ENCODE measurements at places on chromosomes 1 and 21.
A peak's percentile ranks its signal among the peaks of the same experiment; 100 is the strongest.

DNA sequence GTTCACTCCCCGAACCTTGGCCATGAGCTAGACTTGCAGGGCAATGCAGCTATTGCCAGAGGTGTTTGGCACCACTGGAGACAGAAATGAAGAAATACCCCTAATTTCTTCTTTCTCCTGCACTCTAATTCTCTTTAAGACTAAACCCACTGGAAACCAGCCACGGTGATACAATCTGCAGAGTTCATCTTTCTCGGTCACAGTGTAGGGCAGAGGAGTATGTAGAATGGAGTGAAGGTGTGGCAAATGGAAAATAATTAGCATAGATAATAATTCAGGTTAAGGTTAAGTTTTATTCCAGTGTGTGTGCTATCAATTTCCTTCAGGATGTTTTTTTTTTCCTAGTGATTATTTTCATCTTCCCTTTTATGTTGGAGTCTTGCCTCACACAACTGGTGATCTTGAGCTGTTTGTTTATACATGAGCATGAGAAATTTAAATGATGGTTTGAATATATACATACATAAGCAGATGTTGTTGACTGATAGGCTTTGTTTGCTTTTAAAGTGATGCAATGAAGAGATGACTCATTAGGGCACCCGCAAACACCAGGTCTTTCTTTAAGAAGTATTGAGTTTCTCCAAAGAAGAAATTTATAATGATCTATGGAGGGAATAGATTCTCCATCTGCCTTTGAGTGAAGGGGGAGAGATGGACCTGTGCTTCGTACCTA is 81.9 kb downstream of the SPATA17 start:
- DNase-seq, result no peak

DNA sequence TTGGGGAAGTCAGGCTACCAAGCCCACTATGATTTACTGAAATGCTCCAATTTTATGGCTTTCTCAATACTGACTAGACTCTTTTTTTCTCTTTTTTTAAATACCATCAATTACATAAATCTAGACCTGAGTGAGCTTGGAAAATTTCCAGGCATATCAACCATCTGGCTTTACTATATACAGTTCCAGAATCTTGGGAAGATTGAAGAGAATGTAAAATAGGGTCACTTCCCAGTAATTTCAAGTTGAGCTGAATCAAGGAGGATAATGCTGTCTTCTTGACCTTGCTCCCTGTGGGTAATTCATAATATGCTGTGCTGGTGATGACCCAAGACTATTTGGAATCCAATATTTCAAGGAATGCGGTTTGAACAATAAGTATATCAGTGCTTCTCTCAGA is 108.1 kb downstream of the MAP3K21 start:
- DNase-seq, result peak; percentile 76

DNA sequence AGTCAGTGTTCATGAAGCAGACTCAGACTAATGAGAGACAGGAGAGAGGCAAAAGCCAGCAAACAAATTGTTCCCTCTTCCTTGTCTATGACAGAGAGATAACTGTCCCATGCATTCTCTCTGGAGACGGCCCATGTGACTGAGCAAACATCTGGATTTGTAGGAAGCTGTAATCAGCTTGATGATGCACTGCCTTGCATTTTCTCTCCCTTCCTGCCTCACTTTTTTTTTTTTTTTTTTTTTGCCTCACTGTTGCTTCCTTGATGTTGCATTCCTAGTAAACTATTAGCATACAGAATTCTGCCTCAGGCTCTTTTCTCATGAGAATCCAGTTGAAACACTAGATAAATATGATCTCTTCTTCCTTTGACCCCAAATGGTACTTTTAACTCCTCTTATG is 134.5 kb downstream of the HHIPL2 start:
- no peak for DNase-seq

DNA sequence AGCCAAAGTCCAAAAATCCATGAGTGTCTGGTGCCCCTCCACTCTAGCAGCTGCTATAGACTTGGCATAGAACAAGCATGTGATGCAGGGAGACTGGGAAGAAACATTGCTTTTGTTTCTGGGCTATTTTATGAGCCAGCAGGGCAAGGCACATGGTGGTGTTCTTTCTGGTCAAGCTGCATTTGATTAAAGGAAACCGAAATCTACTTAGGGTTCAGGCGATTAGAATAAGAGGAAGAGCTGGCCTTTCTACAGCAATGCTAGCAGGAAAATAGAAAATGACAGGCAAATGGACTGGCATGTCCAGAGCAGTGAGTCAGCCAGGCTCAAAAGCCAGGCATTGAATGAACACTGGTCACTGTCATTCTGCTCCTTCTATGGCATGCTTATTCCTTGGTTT is 28.5 kb upstream of the ARHGAP29 start:
- no peak for DNase-seq

DNA sequence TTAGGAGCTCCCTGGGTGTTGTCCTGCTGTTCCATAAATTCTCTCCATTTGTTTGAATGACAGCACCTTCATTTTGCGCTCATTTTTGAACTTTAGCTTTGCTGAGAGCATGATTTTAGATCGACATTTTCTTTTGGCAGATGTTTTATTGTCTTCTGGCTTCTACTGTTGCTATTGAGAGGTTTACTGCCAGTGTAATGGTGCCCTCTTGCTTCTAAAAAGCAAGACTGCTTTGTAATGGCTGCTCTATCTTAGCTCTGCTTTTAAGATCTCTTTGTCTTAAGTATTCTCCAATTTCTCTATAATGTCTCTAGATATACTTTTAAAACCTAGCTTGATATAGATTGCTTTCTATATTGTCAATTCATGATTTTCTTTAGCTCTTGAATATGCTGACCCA is 27.8 kb downstream of the THEM4 start:
- DNase-seq, result no peak

DNA sequence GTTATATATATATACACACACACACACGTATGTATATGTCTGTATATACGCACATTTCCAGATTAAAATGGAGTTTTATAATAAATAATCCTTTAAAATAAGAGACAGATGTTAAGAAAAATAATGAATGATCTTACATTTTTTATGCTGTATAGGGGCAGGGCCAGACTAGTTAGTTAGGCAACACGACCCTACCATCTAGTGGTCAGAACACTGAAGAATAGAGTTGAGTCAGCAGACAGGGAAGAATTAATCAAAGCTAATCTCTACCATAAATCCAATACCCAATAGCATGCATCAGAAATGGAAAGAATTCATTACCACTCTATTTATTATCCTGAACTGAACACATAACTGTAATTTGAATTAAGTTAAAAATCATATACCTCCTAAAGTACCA is 156.7 kb downstream of the BRINP3 start:
- peak; percentile 47 for DNase-seq

- peak; percentile 89 for DNase-seq
Observed at GRCh38 chr1:231684356-231685244, 58.0 kb downstream of the DISC1 start.

GRCh38 chr1:223827193-223827663 is 18.5 kb downstream of the TP53BP2 start:
- DNase-seq, result no peak

- no peak for DNase-seq
Observed at GRCh38 chr1:164937291-164937690, 378.3 kb downstream of the PBX1 start.

DNA sequence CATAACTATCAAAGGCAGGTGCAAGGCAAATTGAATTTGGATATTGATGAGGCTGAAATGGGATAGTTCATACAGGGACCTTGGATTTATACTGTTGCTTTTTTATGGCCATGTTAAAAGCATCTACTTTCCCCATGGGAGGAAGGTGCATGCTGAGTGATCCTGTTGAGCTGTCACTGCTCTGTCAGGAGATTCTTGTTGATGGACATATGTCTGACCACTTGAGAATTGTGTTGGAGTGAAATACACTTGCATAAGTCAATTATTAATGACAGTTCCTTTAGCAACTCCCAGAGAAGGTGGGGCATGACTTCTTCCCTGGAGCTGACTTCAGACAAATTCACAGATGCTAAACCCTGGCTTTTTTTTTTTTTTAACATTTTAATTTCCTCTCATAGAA is 58.4 kb upstream of the DYNLT5 start:
- no peak for DNase-seq

GRCh38 chr1:172398970-172399755 is 21.3 kb upstream of the C1orf105 start:
- peak; percentile 91 for DNase-seq

DNA sequence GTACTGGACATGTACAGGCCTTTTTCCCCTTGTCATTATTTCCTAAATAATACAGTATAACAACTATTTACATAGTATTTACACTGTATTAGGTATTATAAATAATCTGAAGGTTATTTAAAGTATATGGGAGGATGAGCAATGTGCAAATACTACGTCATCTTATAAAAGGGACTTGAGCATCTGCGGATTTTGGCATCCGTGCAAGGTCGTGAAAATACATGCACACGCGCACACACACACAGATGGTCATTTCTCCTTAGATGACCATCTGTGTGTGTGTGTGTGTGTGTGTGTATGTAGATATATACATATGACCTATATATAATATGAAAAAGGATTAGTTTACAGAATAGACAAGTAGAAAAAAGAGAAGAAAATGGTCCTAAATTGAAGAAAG is 15.4 kb downstream of the ALG14 start:
- peak; percentile 50 for DNase-seq

DNA sequence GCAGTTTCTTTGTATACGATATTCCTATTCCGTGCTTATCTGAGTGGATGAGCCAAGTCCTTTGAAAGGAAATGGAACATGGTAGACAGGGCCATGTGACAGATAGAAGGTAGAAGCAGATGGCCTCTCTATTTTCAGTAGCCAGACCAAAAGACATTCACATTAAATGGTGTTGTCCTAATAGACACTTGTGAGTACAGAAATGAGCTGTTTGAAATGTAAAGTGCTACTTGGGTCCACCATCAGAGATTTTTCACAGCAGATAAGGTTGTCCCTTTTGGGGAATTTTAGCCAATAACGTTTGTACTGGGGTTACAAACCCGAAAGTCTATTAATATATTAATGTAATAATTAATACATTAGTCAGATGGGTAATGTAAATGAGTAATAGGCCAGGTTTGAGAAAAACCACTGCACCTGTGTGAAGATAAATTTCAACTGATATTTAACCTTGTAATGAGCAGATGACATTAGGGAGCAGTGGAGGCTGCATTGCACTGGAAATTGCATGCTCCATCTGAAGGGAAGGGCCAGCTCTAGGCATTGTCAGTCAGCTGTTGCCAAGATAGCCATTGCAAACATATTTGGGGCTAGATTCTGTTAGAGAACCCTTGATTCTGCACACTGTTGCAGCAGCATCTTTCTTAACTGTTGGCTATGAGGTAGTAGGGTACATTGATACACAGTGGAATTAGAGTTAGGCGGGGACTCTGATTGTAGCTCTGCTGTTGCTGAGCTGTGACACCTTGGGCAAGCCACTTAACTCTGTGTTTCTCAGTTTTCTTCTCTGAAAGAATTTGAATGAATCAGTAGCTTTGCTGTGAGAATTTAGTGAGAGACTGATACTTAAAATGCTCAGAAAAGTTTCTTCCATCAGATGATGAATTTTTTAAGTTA is 43.8 kb downstream of the FGGY start:
- no peak for DNase-seq

DNA sequence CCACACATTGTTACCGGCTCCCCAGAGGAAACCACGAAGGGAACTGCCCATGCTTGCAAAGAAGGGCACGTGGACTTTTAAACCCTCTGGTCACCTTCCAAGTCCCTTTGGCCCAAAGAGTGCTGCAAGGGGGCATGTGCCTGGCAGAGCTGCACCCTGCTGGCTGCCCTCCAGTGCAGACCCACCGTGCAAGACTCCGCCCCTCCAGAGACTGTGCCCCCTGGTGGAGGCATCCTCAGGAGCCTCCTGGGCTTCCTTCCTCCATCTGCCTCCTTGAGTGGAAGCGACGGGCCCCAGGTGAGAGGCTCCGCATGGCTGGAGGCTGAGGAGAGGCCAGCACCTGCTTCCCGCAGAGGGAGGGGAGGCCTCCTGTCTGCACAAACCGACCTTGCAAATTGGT is 100.6 kb downstream of the CRYAA start:
- no peak for DNase-seq

DNA sequence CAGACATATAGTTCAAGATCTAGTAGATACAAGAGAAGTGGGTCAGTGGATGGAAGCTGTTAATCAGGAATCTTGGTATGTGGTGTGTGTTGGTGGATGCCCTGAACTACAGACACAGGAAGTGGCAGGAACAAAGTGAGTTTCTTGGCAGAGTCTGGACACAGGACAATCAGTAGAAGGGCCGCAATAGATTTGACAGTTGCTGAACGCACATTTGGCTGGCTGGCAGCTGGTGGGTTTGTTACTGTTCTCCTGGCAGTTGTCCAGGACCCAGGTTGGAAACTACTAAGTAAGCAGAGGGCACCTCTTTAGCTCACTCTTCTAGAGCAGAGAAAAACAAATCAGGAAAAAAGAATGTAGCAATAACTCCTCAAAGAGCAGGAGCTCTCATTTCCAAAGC is 13.2 kb downstream of the KRTAP26-1 start:
- peak; percentile 73 for DNase-seq

DNA sequence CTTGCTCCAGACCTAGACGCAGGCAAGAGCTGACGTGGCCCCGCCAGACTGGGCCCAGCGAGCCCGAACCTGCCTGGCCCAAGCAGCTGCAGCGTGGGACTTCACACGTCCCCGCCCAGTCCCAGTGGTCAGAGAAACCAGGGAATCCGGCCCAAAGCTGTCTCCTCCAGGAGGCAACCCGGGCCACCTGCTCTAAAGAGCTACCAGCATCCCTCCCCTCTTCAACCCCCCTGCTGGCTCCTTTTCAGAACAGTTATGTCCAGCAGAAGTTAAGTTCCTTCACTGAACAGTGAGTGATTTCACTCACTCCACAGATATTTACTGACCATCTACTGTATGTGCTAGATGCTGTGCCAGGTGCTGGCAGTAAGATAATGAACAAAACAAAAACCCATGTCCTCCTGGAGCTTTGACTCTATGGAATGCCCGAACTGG is 2.1 kb upstream of the EFNA1 start:
- DNase-seq, result no peak

DNA sequence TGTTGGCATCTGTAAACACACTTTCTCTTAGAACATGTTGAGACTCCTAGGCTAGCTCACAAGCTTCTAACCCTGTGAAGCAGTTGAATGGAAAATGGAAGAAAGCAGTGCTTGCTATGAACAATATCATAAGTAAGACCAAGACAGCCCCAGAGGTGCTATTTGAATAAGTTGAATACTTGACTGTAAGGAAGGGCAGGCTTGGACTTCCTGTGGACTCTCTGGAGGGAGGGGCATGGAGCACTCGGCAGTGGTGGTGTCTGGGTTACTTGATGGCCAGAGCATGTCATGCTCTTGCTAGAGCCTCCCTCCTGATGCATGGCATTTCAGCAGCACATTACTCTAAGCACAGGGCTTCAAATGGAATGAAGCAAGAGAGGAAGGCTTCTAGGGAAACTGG is 60.0 kb downstream of the MRPS6 start:
- no peak for DNase-seq

GRCh38 chr1:43345120-43345519 is 7.5 kb downstream of the MPL start:
- DNase-seq, result no peak

DNA sequence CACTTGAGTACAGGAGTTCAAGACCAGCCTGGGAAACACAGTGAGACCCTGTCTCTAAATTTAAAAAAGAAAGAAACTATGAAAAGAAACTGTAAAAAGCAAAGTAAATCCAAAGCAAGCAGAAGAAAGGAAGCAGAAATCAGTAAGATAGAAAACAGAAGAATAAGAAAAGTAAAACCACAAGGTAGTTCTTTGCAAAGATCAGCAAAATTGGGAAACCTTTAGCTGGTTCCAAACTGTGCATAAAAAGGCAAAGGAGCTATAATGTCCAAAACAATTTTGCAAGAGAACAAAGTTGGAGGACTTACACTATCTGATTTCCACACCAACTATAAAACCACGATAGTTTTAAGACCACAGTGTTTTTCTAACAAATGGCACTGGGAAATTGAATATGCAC is 218.8 kb downstream of the RPS6KC1 start:
- no peak for DNase-seq

- DNase-seq, result no peak
Observed at GRCh38 chr21:32958288-32959002, 67.3 kb upstream of the OLIG2 start.

Data from NCI-H446 treated with DMSO at 0.1 percent for 48 hours (cell line).